ENCODE measurements at places on chromosomes 1 and 21. TPM values are rescaled to one million over a fixed set of nuclear protein-coding genes. Genes with fewer than 3 reads are reported as not detected.

The TNFRSF1B gene
- total RNA-seq = 20.3 TPM

The GNAT2 gene
- total RNA-seq = not detected

The CLCA1 gene
- 1,205 TPM for total RNA-seq

- no peak for DNase-seq
Measured at GRCh38 chr1:206637605-206638004, 2.3 kb downstream of the DYRK3 start.

- no peak for DNase-seq
Measured at GRCh38 chr1:44830900-44831304, 12.2 kb downstream of the PTCH2 start.

- no peak for DNase-seq
Measured at GRCh38 chr1:96144636-96145035, 576.9 kb upstream of the PTBP2 start.

DNA sequence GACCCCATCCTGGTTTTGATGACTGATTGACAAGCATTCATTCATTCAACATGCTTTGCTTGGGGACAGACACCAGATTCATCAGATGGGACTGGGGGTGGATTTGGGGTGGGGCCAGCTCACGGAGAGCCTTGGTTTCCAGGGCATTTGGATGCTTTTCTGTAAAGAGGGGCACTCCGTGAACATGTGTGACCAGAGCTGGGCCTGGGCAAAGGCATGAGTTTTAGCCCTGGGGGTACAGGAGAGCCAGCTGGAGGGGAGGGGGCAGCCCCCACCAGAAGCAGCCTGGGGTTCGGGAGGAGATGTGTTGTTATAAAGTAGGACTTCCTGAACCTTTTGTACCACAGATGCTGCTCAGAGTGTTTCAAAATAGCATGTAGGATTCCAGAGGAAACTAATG lies 99.7 kb downstream of the RIPK4 start:
- DNase-seq = no peak

DNA sequence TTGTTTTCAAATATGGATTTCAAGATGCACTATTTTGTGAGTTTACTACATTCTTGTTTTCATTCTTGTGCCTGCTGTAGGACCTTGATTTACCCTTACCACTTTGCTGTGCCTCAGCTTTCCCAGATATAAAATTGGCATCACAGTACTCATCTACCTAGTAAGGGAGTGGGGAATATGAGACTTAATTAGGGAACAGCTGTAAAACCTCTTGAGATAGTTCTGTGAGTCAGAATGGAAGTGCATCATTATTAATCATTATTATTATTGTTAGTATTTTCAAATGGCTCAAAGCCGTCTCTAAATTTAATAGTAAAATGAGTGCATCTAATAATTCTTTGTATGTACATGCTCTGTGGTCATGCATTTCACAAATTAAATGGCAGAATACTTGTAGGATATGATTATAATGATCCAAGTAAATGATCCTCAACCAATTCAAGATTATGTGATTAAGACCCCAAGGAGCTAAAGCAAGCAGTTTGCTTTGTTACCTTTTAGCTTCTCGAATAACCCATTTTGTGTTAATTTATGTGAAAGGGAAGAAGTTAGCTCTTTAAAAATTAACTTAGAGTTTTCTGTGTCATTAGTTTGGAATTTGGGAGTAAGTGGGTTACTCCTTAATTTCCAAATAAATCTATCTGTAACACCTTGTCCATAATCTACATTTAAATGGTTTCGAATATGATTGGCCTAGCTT lies 155.4 kb downstream of the NFIA start:
- no peak for DNase-seq

GRCh38 chr1:181126871-181127587 lies 38.5 kb downstream of the IER5 start:
- peak; percentile 51 for DNase-seq

- no peak for DNase-seq
Measured at GRCh38 chr1:219177363-219177762, 3.7 kb downstream of the LYPLAL1 start.

DNA sequence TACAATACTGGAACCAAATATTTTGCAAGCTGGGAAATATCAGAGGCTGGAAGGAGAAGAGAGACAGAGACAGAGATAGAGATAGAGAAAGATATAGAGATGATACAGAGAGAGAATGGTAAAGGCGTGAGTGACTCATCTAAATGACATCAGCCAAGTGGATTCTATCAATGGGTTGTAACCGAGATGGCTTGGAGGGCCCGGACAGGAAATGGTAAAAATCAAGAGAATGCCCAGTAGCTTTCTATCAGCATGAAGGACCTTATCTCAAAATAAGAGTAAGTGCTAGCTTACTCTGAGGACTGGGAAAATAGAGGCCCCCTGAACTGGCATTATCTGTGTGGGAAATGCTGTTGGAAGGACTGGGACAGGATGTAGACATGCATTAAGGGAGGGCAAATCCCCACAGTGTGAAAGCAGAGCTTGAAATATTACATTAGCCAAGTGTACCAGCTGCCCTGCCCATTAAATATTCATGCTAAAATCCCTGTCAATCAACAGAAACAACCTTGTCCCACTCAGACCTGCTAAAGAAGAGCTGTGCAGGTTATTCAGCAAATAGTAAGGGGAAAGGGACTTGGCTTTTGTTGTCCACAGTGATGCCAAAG lies 76.6 kb upstream of the ZNF644 start:
- DNase-seq = no peak

GRCh38 chr1:61453111-61453961 lies 271.6 kb downstream of the TM2D1 start:
- DNase-seq = peak; percentile 94

GRCh38 chr1:220791285-220791684 lies 4.6 kb downstream of the MTARC1 start:
- DNase-seq = no peak

Data from mucosa of descending colon (tissue), 3 donors.